Germinal center (tissue), 1 donor: ENCODE measurements at places on chromosomes 4 and X.

DNA sequence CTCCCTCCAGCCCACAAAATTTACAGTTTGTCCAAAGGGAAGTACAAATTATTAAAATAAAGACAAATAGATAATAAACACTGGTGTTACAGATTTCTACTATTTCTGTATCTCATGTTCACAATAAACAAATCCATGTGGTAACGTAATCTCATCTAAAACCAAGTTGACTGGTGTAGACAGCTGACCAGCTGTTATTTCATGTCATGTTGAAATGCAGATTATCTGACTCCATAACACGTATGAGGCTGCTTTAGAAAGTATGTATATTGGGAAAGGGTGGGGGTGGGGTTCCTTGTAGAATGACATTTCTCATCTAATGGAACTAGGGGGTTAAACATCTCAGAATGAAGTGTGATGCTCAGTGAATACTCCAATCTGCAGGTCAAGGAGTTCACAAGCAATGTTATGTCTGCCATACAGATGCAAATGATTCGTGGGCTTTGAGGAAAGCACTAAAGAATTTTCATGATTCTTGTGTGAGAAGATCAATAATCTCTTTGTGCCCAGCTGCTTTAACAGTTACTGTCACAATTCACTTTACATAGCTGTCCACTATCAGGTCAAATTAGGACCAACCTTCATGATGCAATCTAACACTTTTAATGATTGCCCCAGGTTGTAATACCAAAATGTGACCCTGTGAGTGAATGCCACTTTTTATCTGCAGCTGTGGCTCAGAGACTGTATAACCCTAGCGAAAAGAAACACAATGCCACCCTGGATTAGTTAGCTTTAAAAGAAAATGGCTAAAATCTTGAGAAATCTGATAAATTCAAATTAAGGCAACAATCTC lies 114.0 kb downstream of the ENOX2 start:
- DNase-seq: no peak

DNA sequence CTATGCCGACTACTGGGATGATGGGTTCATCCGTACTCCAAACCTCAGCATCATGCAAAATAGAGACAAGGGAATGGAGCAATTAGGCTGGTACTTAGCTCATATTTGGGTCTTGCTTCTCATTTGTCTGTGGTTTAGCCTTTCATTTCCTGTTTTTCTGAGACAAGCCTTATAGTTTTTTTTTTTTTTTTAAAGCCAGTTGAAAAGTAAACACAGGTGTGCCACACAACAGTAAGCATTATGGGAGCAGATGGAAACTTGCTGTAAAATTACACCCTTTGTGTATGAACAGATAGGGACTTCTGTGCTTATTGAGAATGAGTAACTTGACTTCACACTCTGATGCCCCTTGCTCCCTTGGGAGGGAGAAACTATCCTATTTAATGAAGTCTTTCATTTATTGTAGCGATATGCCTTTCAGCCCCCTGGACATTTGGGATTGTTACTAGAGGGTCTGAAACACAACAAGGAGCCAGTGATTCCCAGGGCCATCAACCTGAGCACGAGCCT lies 13.7 kb downstream of the RASSF6 start:
- peak; percentile 66 for DNase-seq

DNA sequence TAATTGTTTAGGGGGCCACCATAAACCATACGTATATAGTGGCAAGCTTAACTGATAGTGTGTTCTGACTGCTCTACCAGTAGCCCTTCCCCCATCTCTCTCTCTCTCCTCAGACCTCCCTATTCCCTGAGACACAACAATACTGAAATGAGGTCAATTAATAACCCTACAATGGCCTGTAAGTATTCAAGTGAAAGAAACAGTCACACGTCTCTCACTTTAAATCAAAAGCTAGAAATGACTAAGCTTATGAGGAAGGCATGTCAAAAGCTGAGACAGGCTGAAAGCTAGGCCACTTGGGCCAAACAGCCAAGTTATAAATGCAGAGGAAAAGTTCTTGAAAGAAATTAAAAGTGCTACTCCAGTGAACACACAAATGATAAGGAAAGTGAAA lies 78.0 kb downstream of the PRDM5 start:
- DNase-seq: no peak

DNA sequence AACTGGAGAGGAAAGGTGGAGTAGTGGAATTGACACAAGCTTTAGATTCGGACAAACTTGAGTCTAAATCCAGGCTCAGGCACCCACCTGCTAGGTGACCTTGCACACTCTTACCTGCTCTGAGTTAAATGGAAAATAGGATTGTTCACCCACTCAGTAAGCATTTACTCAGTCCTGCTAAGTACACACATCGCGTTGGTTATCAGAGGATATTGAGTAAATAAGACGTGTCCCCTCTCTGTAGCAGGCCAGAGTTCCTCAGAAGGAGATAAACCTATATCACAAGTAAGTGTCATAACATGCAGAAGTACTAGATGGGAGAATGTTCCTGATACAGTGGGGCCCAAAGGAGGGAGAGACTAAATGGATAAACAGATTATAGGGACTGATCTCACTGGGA lies 117.7 kb downstream of the SMIM20 start:
- DNase-seq: no peak

DNA sequence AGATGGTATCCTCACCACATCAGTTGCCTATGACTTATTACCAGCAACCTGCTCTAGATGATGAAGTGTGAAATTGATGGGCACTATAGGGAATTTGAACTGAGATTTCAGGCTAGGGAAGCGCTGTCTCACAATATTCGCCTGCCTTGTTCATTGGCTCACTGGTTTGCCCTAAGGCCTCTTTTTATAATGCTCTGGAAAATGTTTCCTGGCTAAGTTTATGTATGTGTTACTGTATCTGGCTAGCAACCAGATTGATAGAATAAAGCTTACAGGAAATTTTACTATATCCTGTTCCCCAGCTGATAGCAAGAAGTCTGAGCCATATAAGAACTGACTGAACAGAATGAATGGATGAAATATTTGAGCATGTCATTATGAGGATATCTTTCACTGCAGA lies 71.6 kb downstream of the GSTCD start:
- DNase-seq: no peak
